ENCODE measurements at places on chromosomes 6 and 20. TPM values are rescaled to one million over a fixed set of nuclear protein-coding genes. Genes with fewer than 3 reads are reported as not detected.
A peak's percentile ranks its signal among the peaks of the same experiment; 100 is the strongest.

GMNN gene
- 40.7 TPM for total RNA-seq

EPPIN gene
- total RNA-seq: not detected

RXRB gene
- total RNA-seq: 37.0 TPM

TNFRSF6B gene
- not detected for total RNA-seq

PNPLA1 gene
- total RNA-seq: 0.53 TPM

DNA sequence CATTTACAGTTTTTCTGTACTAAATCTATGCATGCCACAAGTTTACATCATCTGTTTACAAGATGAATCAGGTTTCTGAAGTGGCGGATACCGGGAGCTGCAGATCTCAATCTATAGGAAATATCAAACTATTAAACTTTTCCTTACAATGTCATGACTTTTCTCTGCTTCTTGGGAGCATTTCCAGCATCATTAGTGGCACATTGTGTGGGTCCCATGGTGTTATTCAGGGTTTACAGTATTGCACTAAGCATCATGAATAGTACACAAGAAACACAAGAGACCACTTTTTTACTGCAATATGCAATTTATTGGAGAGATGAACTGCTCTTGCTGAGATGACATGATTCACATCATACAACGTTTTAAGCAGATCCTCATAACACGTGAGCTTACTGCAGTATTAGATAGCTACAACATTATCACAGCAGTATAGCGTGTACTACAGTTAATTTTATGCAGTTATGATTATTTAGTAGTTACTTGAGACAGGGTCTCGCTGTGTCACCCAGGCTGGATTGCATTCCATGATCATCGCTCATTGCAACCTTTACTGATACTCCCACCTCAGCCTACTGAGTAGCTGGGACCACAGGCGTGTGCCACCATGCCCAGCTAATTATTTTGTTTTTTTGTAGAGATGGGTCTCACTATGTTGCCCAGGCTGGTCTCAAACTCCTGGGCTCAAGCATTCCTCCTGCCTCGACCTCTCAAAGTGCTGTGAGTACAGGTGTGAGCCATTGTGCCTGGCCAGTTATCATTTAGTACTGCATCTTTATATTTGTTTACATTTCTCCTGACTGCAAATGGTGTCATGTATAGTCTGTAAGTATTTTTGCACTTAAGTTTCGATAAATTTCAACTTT is 18.4 kb downstream of the BLTP3A start:
- no peak for DNase-seq

DNA sequence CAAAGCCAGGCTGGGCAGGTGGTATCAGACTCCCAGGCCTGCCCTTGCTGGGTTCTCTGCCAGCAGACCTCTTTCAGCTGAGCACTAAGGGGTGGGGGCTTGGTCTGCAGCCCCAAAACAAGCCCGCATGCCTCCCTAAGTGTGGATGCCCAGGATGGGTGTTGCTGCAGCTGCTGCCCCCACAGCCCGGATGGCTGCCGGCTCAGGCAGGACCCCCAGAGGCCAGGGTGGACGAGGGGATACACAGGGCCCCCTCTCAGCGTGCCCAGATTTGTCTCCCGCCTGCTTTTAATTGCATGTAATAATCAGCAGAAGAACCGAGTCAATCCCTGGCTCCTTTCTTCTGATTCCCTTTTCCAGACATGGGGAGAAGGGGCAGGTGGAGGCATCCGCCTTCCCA is 60.8 kb downstream of the VEGFA start:
- no peak for DNase-seq

- DNase-seq: no peak
Observed at GRCh38 chr20:42639140-42639539, 550.6 kb downstream of the PTPRT start.

DNA sequence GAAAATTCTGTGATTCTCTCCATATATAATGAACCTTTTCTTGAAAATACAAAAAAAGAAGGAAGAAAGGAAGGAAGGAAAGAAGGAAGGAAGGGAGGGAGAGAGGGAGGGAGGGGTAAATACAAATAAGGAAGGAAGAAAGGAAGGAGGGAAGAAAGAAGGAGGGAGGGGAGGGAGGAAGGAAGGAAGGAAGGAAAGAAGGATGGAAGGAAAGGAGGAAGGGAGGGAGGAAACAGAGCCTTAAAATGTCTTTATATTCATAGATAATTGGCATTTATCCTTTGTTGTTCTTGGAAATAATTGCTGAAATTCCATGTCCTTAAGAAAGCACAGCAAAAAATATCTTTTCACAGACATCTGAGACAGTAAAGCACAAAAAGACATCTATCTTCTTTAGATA is 40.3 kb downstream of the SAMD3 start:
- no peak for DNase-seq

DNA sequence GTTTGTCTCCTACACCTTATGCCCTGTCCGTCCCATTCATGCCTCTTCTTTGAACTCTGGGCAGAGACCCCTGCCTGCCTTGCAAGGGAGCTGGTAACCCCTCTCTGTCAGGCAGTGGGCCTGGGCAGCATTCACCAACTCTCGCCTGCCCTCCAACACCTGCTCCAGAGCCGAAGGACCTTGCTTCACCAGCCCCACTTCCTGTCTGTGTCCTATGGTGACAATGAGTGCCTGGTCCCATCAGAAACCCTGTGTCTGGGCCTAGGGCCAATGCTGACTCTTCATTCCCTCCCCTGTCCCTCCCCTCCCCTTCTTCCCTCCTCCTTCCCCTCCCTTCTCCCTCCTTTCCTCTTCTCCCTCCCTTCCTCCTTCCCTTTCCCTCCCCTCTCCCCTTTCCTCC is 22.8 kb upstream of the PCMTD2 start:
- no peak for DNase-seq

- peak; percentile 35 for DNase-seq
Observed at GRCh38 chr6:28542440-28543296, 17.0 kb downstream of the GPX5 start.

- DNase-seq: no peak
Observed at GRCh38 chr6:29517728-29518440, 30.1 kb upstream of the MAS1L start.

All from left colon (tissue), 2 donors.